COLO829 (cell line): ENCODE measurements at places on chromosomes 16 and 17.
A peak's percentile ranks its signal among the peaks of the same experiment; 100 is the strongest.

DNA sequence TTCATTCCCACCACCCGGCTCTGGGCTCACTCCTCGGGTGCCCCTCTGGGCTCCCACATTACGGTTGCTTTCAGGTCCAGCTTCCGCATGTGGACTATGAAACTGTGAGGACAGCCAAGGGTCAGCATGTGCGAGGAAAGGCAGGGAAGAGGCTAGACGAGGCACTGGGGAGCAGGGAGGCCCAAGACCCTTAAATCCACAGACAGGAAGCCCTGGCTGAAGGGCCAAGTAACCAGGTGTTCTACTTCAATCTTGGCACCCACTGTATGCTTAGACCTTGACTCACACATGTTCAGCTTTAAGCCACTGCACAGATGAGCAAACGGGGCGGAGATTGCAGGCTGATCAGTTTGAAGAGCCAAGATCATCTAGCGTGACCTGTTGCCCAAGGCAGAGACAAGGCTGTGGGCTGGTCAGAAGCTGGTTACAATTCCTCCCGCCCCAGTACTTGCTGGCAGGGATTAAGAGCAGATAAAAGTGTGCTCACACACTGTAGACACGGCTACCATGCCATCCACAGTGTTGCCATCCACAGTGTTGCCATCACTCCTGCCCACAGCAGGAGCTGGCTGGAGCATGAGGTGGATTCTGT, at the start of gene CES4A:
Gene CES4A (plus strand): TSS at position 393 of the 592 bp plus-strand sequence. CDS start 184 bp downstream, at position 577.
- no peak for DNase-seq

DNA sequence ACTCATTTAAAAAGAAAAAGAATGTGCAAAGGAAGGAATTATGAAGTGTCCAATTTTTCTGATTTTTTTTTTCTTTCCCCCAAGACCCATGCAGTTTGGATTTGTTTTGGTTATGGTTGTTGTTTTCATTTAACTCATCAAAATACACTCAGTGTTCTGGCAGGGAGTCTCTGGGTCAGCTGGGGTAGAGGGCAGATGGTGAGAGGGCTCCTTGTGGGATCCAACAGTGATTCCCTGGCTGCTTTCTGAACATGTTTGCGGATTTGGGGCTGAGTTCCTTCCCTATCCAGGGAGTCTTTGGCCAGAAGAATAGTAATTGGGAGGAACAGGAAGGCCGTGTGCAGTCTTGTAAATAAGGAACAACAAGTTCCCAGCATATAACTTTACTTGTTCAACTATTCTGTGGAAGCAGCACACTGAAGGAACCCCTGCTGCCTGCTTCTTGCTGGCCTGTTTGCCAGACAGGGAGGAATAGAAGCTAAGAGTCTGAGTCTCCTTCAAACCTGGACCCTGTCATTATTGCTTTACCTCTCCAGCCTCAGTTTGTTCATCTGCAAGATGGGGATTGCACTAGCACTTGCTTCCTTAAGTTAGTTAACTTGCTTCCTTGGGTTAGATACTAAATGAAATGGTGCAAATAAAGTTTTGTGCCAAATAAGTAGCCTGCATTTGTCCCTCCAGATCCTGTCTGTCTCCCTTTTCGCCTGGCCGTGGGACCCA, 32.1 kb downstream of the C17orf67 start:
- DNase-seq, result no peak

DNA sequence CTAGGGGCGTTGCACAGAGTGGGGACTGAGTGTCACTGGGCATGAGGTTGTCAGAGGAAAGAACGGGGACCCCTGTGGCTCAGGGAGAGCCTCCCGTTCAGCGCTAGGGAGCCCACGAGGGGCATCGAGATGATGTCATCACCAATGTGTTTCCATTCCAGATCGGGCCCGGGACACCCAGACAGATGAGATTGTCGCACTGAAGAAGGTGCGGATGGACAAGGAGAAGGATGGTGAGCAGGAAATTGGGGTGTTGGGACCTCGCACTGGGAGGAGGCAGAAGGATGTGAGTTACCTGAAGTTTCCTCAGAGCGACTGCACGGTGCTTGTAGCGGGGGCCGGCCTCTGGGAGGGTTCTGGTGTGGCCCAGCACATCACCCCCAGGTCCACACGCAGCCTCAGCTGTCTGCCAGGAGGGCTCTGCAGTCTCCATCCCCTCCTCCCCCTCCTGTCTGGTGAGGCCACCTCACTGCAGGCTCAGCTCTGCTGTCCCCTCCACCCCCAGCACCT, 4.0 kb downstream of the CDK10 start:
- DNase-seq, result no peak

DNA sequence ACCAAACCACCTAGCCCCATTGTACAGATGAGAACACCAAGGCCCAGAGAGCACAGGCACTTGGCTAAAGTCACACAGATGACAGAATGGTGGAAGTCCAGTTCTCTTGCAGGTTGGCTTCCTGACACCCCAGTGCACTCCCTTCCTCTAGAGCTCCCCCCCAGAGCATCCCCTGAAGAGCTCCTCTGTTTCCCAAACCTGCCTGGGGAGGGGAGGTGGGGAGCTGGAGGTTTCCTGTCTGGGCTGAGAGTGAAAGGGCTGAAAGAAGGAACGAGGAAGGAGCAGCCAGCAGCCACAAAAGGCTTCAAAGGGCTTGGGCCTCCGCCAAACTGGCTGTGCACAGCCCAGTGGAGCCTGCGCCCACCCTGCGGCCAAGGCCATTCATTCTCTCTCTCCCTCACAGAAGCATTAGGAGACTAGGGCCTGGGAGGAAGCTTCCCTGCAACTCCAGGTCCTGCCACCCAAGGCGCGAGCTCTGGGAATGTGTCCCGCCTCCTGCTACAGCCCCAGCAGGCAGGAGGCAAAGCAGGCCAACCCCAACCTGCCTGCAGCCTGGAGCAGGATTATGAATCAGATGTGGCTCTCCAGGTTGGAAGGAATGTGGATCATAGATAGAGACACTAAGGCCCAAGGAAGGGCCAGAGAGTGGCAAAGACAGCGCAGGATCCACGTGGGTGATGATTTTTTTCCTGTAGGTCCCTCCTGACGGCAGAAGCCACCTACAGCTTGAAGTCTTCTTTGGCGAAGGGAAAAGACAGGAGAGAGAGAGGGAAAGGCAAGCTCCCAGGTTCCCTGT, 913 bp downstream of the SLC13A5 start:
- DNase-seq, result peak; percentile 20

DNA sequence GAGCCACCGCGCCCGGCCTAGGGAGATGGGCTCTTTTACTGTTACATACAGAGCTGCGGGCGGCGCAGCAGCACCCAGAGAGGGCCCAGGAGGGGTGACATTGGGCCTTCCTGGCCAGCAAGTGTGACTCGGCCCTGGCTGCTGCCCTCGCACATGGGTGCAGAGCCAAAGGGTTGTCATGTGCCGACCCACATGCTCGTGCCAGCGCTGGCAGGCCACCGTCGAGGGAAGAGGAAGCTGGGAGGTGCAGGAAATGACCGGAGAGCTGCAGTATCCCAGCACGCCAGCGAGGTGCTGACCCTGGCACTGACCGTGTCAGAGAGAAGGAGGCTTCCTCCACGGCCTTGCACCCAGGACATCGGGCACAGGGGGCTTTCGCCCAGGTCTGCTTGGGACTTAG, 8.0 kb downstream of the ENDOV start:
- no peak for DNase-seq

DNA sequence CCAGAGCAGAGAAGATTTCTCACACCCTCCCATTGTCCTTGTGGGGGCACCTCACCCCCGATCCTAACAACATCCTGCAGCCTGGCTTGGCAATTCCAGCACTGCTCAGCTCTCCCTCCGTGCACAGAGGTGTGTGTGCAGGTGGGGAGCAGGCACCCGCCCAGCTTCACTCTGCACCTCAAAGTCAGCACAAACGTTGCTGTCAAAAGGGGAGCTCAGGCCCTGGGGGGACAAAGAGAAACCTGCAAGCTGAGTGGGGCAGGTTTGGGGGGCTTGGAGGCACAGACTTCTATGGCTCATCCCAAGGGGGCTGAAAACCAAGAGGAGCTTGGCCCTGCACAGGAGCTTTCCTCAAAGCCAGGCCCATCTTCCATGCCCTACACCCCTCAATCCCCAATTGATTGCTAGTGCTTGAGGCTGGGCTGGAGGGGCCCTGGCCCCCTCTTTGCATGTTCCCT, 231.9 kb upstream of the TNRC6C start:
- no peak for DNase-seq

DNA sequence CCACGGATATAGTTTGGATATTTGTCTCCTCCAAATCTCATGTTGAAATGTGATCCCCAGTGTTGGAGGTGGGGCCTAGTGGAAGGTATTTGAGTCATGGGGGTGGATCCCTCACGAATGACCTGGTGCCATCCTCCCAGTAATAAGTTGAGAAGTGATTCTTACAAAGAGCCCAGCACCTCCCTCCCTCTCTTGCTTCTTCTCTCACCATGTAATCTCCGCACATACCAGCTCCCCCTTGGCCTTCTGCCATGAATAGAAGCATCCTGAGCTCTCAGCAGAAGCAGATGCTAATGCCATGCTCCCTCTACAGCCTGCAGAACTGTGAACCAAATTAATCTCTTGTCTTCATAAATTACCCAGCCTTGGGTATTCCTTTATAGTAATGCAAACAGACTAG, 41.9 kb upstream of the RBBP6 start:
- no peak for DNase-seq

- no peak for DNase-seq
Measured at GRCh38 chr17:20230924-20231323, 221.8 kb downstream of the SPECC1 start.

- DNase-seq, result no peak
Measured at GRCh38 chr16:4358831-4359561, 7.9 kb upstream of the PAM16 start.

DNA sequence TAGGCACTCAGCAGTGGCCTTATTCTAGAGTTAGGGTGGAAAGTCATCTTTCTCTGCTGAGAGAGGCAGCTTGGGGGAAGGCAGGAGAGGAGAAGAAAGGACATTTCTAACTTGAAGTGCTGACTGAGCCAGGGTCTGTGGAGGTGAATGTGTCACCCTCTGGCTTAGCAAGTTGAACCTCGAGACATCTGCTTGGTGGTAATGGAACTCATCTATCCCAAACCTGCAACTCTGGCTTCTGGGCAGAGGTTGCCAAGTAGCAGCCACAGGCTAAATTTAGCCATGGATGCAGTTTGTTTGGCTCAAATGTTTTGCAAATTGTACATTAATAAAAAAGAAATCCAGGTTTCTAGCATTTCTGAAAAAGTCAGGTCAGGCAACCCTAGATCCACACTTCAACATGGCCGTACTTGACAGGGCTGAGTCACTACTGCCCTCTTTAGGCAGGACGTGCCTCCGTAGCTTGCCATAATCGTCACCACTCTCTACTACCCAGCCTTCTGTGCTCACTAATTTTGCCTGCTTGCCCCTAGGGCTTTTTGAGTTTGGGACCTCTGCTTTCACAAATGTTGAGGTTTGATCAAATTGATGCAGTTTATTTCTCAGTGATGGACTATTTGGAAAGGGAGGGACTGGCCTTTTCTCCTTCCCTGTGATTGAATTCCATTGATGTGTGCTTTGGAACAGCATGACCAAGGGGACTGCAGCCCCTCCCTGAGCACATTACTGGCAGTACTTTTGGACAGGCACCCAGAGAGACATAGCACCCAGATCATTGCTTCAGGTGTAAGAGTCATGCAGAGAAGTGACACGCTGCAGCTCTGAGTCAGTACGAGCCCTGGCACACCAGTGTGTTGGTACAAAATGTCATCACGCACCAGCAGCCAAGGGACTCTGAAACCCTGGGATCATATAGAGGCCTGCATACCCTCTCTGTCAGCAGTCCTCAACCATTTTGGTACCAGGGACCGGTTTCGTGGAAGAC, 5.2 kb downstream of the CDH13 start:
- no peak for DNase-seq

DNA sequence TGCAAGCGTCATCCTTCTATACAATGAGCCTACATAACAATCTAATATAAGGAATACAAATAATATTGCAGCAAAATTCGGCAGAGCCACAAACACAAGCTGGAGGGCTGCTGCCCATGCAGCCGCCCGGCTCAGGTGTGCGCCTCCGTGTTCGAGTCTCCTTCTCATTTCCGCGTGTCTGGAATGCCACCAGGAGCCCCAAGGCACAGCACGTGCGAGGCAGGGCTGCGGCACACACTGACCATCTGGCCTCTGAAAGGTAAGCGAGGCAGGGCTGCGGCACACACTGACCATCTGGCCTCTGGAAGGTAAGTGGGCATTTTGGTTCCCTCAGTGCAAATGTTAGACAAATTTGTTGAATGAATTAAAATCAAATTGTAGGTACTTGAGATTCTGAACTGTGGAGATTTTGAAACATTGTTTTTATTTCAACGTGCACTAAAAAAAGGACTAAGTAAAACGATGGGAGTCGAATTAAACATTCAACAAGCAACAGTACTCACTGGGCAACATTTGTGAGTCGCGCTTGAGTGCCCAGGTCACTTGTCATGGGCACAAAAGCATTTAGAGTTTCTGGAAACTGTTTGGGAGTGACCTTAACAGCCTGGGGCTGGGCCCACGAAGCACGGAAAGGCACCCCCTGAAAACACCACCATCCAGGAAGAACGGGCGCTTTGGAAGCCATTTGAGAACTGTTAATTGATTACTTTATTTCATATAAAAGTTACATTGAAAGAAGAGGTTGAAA, 37.4 kb downstream of the ZDHHC7 start:
- no peak for DNase-seq

- DNase-seq, result no peak
Measured at GRCh38 chr16:76583466-76583865, 306.3 kb downstream of the CNTNAP4 start.

DNA sequence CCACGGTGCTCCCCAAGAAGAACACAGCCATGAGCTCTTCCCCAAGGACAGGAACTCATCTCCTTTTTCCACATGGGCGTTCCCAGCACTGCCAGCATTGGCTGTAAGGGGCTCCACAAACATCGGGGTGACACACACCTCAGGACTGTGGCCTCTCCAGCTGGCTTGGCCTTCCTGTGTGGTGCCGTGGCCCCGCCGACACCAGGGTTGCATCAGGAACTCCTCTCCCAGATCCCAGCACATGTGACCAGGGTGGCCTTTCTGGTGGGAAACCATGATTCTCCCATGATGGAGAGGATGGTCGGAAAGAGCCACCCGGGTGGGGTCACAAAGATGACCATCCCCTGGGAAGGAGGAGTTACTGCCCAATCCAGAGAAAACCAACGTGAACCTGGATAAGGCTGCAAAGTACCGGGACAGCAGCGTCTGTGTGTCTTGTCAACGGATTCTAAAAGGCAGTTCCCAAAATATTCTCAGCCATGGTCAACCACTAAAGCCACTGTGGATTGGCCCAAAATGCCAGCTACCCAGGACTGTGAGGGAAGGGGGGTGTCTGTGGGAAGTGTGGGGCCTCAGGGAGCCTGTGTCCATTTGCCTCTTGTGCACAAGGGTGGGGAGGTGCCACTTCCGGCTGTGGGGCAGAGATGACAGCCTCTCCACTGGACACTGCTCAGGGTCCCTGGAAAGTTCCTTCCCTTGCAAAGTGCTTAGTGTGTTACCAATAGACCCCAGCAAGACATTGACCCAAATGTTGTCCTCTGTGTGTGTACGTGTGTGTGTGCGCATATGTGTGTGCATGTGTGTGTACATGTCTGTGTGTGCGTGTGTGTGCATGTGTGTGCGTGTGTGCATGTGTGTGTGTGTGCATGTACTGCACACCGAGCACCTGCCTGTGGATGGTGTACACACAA, 78.0 kb upstream of the CBX4 start:
- DNase-seq, result no peak

GRCh38 chr17:82021107-82021899, 1.4 kb downstream of the CENPX start:
- no peak for DNase-seq

GRCh38 chr17:44906763-44907728, 7.8 kb upstream of the EFTUD2 start:
- DNase-seq, result no peak
